ENCODE measurements at places on chromosomes 7 and 10.

DNA sequence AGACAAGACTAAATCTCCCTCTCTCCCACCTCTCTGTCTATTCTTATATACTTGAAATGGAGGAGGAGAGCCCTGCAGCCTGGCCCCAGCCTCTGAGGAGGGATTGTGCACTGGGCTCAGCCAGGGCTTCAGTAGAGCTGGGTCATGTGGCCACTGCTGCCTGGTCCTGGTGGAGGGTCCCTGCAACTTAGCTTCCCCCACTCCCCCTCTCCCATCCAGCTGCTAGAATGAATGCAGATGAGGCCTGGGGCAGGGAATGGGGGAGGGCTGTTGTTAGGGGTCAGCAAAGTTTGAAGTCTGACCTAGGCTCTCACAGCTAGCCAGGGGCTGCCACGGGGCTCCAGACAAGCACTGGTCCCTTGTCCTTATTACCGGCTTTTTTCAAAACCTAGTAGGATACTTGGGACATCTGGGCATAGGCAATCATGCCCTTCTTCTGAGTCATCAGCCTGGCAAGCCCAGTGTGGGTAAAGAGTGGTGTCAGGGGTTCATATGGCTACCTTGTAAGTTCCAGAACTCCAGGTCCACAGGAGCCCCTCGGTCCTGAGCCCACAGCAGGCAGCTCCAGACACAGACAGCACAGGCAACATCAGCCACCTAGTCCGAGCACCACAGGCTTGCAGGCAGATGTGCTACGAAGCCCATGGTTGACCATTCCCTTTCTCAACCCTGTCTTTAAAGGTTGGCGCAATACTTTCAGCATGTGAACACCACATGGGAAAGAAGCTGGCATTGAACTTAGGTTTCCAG, 12.8 kb upstream of the CXCL12 start:
- DNase-seq = peak; percentile 38

DNA sequence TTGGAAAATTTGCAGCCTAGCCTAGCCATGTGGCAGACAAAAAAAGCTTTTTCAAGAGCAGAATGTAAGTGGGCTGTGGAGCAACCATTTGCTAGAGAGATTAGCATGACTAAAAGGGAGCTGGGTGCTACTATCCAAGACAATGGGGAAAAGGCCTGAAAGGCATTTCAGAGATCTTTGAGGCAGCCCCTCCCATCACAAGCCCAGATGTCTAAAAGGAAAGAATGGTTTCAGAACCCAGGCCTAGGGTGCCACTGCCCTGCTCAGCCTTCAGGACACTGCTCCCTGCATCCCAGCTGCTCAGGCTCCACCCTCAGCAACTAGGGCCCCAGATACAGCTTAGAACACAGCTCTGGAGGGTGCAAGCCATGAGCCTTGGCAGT, 24.7 kb downstream of the PNLIPRP3 start:
- no peak for DNase-seq

DNA sequence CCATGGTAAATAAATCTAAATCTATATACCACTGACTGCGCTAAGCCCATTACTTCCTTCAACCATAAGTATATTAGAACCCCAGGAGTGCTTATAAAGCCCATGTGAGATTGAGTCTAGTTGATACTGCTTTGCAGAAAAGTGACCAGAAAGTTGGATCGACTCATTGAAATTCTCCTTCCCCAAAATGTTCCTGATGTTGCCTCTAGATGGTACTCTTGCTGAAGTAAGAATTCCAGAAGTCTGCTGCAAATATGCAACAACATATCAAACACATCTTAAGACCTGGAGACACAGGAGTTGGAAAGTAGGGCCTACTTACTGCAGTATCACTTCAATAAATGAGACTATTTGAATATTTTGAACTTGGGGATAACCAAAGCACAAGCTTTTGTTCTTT, 550.8 kb downstream of the IPMK start:
- DNase-seq = peak; percentile 2

DNA sequence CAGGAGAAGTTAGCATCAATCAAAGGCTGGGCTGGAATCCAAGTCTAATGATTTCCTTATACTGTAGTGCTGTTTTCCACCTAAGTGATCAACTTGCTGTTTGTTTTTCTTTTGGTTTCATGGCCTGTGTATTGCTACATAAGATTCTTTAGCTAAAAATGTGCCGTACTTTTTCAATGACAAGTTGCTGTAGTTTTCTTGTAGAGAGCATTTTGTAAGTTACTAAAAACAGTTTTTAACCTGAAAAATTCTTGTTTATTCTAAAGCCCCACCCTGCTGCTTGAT, 1.3 kb downstream of the HELLS start:
- no peak for DNase-seq

Measured in kidney (tissue), 22 donors.